Spinal cord (tissue), 10 donors: ENCODE measurements at places on chromosomes 7 and 10. TPM values are rescaled to one million over a fixed set of nuclear protein-coding genes. Genes with fewer than 3 reads are reported as not detected.

GRM3 gene
- polyA plus RNA-seq, result 27.2 TPM

LIPJ gene
- 0.73 TPM for polyA plus RNA-seq

CPA1 gene
- polyA plus RNA-seq, result 0.49 TPM

ANKRD61 gene
- 2.1 TPM for polyA plus RNA-seq

HOXA3 gene
- 36.9 TPM for polyA plus RNA-seq

OPN4 gene
- not detected for polyA plus RNA-seq

AMPH gene
- 109 TPM for polyA plus RNA-seq

FAM20C gene
- polyA plus RNA-seq, result 58.8 TPM

PTF1A gene
- polyA plus RNA-seq, result 0.74 TPM

GHRHR gene
- 5.2 TPM for polyA plus RNA-seq

CEP55 gene
- polyA plus RNA-seq, result 5.7 TPM

PNLIPRP2 gene
- polyA plus RNA-seq, result 0.30 TPM

C1QL3 gene
- 6.3 TPM for polyA plus RNA-seq

FFAR4 gene
- 0.30 TPM for polyA plus RNA-seq

KCNH2 gene
- polyA plus RNA-seq, result 35.3 TPM

TAC1 gene
- polyA plus RNA-seq, result 86.8 TPM

POLR1F gene
- 9.4 TPM for polyA plus RNA-seq

ST8SIA6 gene
- polyA plus RNA-seq, result 12.6 TPM

NUTM2A gene
- 6.8 TPM for polyA plus RNA-seq

PPP1R9A gene
- polyA plus RNA-seq, result 23.4 TPM

GIMAP4 gene
- 14.8 TPM for polyA plus RNA-seq

CCDC3 gene
- polyA plus RNA-seq, result 51.1 TPM

ASB10 gene
- polyA plus RNA-seq, result not detected

DPP6 gene
- 96.3 TPM for polyA plus RNA-seq

TSPAN33 gene
- 19.7 TPM for polyA plus RNA-seq

OR9A2 gene
- polyA plus RNA-seq, result not detected

NPY4R2 gene
- 0.24 TPM for polyA plus RNA-seq

PLEKHA1 gene
- polyA plus RNA-seq, result 101 TPM

UBE2H gene
- polyA plus RNA-seq, result 118 TPM

FEZF1 gene
- polyA plus RNA-seq, result not detected

LEP gene
- polyA plus RNA-seq, result 0.15 TPM

FAM180A gene
- polyA plus RNA-seq, result 0.22 TPM

TMEM236 gene
- polyA plus RNA-seq, result 0.27 TPM

DIP2C gene
- 29.8 TPM for polyA plus RNA-seq

NPC1L1 gene
- polyA plus RNA-seq, result 0.10 TPM

GNGT1 gene
- not detected for polyA plus RNA-seq

AGR3 gene
- polyA plus RNA-seq, result 1.6 TPM

ITPRID1 gene
- polyA plus RNA-seq, result not detected

CALML3 gene
- not detected for polyA plus RNA-seq

NYAP1 gene
- polyA plus RNA-seq, result 63.4 TPM

PRSS37 gene
- polyA plus RNA-seq, result 0.24 TPM

BLNK gene
- 6.1 TPM for polyA plus RNA-seq
